Activated CD4-positive, alpha-beta T cell treated with anti-CD3 and anti-CD28 coated beads, Interleukin-10, Interleukin-2, amounts not matched to agents 100 ng/mL and 50 ng/mL, durations not matched to agents 16 hours and 8 hours (primary cell): ENCODE measurements at places on chromosomes 3 and 15.

DNA sequence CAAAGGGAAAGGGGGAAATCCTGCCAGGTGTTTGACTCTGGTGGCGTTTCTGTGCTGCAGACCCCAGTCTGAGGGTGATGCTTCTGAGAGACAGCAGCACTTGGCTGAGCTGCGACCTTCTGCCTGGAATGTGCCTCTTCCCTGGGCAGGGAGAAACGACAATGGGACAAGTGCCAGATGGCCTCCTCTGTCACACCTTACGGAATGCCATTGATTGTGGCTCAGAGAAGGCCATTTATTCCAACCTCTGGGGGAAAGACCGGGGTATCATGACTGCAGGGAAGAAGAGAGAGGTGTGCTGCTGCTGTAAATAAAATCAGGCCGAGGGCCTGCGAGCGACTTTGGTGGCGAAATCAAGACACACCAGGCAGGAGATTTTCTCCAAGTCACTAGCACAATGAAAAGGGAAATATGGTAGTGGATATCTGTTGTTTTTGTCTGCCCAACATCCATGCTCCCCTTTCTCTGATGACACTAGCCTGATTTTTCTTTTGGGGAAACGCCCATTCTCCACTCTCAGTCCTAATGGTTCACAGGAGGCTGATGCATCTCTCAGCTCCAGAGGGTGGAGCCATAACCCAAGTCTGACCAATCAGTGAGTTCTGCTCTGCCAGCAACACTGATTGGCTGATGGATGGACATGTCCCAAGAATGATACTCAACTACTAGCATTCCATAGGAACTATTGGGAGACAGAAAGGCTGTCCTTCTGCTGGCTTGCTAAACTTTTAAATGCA, 336.1 kb downstream of the FOXP1 start:
- DNase-seq: no peak

DNA sequence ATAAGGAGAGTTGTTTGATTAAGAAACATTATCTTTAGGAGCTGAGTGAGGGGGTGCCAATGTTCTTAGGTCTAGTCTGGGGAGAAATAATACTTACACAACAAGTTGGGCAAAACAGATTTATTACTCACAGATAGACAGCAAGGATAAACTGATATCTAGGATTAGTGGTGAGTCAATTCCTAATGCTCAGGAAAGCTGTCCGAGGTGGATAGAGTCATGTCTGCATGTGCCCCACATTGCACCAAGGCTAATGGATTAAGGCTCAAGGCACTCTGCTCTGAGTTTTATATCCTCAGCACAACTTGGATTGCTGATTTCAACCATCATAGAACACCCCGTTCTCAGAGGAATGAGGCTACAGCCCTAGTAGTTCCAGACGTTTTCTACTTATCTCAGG, 1042.3 kb downstream of the OTOL1 start:
- no peak for DNase-seq

DNA sequence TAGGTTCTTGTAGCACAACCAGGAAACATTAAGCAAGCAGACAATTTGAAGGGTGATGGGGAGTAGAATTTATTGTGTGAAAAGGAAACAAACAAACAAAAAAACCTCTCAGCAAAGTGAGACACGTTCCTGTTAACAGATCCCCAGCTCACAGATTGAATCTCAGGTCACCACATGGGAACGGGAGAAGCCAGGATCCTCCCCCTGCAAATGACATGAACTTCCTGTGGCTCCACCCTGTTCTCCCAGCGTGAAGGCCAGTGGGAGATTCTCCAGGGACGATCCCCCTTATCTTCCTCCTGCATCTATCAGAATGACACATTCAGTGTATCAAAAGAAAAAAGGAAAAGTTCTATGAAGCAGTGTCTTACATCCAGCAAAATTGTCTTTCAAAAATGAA, 1488.1 kb downstream of the OTOL1 start:
- DNase-seq: no peak

DNA sequence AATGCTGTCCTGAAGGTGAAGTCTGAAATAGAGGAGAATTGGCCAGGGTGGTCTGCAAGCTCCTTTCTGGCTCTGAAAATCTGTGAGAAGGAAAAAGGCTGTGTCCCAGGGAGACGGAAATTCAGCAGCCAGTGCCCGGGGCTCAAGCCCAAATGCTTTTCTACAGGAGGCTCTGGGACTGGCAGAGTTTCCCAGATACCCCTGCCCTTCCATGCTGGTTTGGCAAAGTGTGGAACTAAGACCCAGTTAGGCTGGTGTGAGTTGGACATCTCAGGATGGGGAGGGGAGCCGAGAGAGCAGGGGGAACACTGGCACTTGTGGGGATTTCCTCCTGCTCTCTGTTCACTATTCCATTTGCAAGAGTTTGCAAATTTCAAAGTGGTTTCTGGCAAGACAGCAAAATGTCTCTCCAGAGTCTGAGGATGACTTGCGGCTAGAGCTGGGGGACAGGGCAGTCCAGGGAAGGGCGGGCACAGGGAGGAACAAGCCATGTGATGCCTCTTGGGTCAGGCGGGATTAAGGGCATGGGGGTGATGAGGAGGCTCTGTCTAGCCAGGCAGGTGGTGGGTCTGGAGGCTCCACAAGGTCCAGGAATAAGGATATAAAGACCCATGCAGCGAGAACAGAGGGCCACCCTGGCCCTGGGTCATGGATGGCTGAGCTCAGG, 152.3 kb downstream of the RAB11A start:
- no peak for DNase-seq

DNA sequence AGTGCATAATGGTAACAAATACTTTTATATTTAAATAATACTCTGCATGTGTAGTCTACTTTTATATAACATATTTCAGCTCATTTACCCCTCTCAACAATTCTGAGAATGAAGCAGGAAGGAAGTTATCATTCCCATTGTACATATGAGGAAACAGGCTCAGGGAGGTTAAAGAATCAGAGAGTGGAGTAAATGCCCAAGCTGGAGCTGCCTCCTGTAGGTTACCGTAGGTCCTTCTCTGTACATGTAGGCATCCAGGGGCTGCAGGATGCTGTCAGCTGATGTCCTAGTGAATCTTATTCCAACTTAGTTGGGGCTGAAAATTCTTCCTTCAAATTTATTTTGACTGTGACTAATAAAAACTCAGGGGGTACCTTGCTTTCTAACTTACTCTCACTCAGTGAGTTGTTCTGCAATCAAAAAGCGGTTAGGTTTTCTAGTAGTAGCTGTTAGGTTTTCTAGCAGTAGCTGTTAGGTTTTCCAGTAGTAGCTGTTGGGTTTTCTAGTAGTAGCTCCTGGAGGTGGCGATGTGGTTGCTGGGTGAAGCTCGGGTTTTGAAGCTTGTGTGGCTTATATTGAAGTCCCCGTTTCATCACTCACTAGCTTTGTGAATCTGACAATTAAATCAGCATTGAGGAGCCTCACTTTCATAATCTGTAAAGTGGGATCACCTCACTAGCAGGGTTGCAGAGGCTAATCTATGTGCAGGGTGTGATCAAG, 357.0 kb downstream of the NR2F2 start:
- no peak for DNase-seq

DNA sequence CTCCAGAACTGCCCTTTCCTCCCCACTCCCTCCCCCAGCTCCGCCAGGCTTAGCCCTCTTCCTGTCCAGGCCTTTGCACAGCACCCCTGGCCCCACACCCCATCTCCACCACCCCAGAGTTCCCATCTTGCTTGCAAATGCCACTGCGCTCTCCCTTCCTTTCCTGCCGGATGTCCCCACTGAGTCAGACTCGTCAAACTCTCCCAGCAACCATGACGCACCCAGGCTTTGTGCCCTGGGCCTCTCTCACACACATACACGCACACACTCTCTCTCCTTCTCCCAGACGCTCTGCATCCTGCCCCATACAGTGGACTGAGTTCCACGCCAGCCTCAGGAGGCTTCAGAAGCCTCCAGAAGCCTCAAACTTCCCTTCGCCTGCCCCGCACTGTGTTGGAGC, 2.8 kb upstream of the CCDC9B start:
- DNase-seq: no peak
